ENCODE measurements at places on chromosomes 5 and 9.
A peak's percentile ranks its signal among the peaks of the same experiment; 100 is the strongest.

- DNase-seq: no peak
Observed at GRCh38 chr5:112646139-112646936, 91.3 kb upstream of the APC start.

- DNase-seq: no peak
Observed at GRCh38 chr5:100165309-100165708, 369.9 kb upstream of the FAM174A start.

- peak; percentile 8 for DNase-seq
Observed at GRCh38 chr5:17190242-17190778, 27.1 kb upstream of the BASP1 start.

GRCh38 chr9:121700832-121701419 lies 49.5 kb downstream of the DAB2IP start:
- no peak for DNase-seq

DNA sequence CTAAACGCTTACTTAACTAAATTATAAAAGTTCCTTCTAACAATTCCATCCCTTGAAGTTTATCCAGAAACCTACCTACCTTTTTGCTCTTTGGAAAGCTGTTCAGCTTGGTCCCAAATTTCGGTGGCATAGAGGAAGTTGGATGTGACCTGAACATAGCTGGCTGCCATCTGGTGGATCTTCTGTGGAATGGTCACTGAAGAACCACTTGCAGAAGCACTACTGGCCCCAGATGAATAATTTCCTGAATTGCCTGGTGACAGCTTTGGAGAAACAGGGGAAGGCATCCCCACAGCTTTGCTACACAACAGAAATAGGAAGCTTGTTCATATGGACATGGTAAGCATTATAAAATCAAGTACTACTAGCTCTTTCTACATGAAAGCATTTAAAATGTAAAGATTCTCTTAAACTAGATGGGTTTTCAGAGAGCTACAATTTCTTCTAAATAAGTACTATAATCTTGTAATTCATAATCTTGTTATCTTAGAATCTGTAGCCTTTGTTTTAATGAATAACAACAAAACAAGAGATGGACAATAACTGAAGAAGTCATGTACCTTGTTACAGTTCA lies 9.9 kb downstream of the LEAP2 start:
- DNase-seq: peak; percentile 27

- peak; percentile 84 for DNase-seq
Observed at GRCh38 chr5:956941-957747, 51.5 kb upstream of the NKD2 start.

GRCh38 chr9:20065046-20065445 lies 276.2 kb upstream of the SLC24A2 start:
- DNase-seq: no peak

DNA sequence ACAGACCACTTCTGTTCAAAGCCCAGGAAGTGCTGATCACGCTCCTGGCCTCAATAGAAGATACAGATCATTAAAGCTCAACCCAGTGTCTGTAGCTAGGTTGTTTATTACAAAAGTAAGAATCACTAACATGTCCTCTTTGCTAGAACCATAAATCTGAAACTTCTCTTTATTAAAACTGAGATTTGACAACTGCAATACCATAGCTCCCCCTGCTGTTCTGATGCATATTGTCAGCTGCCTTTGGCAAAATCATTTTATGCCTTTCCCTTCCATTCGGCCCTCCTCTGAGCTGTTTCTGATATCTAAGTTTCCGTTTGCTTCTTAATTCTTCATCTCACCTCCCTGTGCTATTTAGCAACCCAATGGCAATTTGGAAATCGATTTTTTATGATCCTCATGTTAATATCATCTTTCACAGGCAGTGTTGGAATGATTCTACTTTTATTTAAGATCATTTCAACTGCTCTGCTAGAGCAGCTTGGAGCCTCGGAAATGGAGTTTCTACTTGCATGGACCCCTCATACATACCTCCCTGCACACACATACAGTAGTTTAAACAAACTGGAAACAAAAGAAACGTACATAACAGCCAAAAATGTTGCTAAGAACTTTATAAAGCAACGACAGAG lies 998.8 kb downstream of the MAT2B start:
- DNase-seq: peak; percentile 71

- DNase-seq: no peak
Observed at GRCh38 chr9:126830827-126831226, 26.0 kb downstream of the ZBTB43 start.

GRCh38 chr9:131623655-131624330 lies 78.5 kb downstream of the PRRT1B start:
- no peak for DNase-seq

- no peak for DNase-seq
Observed at GRCh38 chr5:329121-329735, 7.7 kb downstream of the AHRR start.

DNA sequence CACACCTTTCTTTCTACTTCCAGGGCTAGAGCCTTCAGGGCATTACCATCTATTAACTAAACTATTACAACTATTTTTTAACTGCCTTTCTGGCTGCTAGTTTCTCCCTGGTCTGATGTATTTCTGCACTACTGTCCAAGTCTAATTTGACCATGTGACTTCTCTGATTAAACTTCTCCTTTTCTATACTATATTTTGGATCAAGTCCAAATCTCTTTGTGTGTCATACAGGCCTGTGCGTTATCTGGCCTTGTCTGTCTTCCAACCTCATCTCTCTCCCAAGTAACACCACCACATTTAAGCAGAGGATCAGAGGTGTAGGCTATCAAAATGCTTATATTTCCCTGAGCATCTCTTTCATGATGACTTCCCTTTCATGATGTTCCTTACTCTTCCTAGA lies 47.2 kb upstream of the OR13F1 start:
- DNase-seq: no peak

- DNase-seq: no peak
Observed at GRCh38 chr9:21031091-21031807, at the start of gene HACD4. TSS of gene HACD4 (minus strand) at chr9:21031640. CDS start at chr9:21031590, 50 bp downstream.

GRCh38 chr9:14889451-14889850 lies 20.8 kb downstream of the FREM1 start:
- no peak for DNase-seq

DNA sequence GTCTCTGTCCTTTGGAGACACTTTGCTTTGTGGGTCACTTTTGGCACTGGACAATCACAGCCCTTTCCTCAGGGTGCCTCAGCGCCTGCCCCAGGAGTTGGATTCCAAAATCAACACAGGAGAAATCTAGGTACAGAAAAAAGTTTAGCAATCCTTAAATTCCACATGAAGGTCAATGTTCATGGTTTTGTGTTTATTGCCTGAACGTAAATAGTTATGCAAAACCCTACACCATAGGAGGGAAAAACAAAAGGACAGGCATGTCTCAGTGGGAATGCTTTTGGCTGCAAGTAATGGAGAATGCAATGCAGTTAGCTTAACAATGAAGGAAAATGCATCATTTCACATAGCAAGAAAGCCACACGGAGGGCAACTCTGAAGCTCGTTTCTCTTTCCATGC lies 6.5 kb upstream of the HMCN2 start:
- no peak for DNase-seq

- no peak for DNase-seq
Observed at GRCh38 chr9:76521906-76522305, 62.9 kb downstream of the GCNT1 start.

DNA sequence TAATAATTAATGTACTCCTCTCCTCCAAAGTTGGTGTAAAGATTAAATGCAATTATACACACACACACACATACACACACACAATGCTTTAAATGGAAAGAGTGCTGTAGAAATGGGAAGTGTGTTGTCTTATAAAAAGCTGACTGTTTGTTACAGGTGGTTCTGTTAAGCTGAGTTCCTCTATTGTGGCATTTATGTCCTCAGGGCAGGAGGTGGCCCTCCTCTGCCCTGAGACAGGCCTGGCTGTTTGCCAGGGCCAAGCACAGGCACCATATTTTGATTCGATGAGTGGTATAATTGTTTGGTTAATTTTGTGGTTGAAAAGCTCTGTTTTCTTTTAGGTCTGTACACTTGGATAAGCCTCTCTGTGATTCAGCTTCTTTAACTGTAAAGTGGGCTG lies 573.9 kb downstream of the KIF4B start:
- no peak for DNase-seq

GRCh38 chr5:132471944-132472343 lies 18.6 kb downstream of the IRF1 start:
- no peak for DNase-seq

DNA sequence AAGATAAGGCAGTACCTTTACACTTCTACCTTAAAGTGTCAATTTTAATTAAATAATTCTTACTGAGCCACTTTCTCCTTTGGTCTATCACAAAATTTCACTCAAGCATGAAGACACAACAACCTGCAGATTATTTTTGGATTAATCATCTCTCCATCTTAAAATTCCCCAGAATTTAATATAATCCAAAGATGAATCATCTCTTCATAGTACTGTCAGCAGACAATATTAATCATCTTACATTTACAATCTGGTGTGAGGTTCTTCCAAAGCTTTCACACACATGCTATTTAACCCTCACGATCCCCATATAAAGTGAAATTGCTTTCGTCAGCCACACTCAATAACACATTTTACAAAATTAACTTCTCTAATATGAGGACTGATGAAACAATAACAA lies 43.0 kb downstream of the LHFPL2 start:
- DNase-seq: no peak

DNA sequence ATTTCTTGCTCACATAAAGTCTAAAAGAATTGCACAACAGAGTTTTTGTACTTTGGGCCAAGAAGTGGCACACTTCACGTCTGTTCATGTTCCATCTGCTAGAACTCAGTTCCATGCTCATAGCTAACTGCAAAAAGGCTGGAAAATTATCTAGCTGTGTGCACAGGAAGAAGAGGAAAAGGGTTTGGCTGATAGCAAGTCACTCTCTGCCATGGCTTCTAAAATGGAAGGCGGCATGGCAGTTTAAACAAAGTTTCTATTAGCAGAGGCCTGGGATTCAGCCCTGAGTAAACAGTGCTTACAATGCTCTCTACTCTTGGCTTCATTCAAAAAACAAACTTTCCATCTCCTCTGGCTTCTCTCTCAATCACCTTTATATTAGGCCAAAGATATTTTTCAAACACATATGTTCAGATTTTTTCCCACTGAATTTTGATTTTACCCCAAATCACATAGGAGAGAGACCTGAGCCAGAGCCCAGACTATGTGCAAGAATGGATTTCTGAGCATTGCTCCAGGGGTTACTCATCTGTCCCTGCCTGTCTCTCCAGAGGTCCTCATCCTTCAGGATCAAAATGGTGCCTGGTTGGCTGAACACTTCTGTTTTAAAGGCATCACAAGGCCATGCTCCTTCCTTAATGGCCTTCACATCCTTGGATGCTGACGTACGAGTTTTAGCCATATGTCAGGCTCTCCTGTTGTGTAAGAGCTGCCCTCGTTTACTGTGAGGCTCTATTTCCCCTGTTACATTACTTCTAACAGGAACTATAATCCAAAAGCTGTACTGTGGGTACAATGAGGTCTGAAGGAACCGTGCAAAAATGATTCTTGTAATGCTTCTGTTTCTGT lies 226.6 kb downstream of the SAXO1 start:
- DNase-seq: no peak

DNA sequence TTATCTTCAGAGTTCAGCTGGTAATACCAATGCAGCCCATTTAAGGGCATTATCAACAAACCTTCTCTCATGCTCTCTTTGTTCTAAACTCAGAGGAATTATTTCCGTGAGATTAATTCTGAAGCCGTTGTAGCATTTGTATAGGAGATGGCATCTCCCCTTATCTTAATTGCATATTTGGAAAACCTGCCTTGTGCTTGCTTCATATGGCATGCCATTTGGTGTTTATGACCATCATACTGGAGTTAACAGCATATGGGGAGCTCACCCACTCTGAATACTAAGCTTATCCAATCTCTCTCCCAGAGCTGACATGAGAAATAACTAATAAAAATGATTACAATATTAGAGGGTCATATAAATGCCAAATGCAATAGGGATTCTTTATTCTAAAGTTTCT lies 243.2 kb downstream of the BRINP1 start:
- no peak for DNase-seq

DNA sequence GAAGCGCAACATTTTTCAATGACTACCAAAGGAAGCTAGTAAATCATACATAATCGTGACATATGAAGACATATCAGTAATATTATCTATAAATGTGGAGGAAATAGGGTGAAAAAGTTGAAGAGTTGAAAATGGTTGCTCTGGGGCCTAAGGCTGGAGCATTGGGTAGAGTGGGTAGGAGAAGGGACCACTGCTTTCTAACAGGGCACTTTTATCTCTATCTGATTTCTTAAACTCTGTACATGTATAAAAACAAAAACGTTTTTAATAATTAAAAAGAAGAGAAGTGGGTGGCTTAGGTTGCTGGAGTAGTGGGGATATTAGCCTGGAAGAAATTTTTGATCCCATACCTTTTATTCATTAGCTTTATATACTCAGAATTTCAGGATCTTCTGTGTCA lies 44.2 kb upstream of the ITGA1 start:
- DNase-seq: no peak

DNA sequence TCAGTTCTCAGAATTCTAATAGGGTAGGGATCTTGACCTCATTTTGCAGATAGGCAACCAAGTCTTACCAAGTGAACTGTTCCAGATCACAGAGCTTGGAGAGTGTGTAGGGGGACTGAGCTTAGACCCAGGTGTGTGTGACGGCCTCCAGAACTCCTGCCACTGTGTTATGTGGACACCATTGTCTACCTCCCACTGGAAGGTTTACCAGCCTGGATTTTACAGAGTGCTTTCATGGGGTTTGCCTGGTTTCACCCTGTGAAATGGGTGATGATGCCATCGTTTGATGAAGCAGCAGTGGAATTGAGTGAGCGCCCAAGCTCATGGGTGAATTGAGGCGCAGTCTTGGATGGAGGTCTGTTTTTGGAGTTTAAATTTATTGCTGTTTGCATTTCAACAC lies 23.6 kb downstream of the TJP2 start:
- DNase-seq: no peak

- DNase-seq: no peak
Observed at GRCh38 chr5:37319037-37319782, 51.7 kb downstream of the NUP155 start.

DNA sequence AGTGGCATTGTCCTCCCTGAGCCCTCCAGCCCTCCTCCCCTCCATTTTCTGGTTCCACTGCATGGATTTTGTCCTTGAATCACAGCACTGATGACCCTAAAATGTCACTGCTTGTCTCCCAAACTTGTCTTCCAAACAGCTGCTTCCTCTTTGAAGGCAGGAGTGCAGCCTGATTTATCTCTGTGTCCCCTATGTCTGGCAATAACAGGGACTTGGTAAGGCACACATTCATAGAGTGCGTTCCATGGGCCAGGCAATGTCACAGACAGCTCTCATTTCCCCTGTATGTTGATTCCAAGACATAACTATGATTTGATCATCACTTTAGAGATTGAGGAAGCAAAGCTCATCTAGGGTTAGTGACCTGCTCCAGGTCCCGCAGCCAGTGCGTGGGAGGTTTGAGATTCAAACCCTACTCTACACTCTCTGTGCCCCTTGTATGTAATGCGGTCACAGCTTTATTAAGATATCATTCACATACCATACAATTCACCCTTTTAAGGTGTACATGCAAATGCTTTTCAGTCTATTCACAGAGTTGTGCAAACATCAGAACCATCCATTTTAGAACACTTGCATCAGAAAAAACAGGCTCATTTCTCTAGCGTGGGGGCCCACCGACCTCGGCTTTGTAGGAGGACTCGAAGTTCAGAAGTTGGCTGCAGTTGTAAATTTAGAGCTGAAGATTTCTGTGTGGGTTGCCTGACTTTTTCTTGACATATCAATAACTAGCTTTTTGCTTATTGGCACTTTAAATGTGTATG lies 28.4 kb upstream of the BOD1 start:
- no peak for DNase-seq

GRCh38 chr9:129284607-129285291 lies 106.7 kb upstream of the IER5L start:
- no peak for DNase-seq

- no peak for DNase-seq
Observed at GRCh38 chr5:58629271-58630159, 46.6 kb downstream of the RAB3C start.
